ENCODE measurements at places on chromosomes 2 and 18.

GRCh38 chr2:131516011-131516410, 11.7 kb upstream of the CCDC74A start:
- DNase-seq: no peak

DNA sequence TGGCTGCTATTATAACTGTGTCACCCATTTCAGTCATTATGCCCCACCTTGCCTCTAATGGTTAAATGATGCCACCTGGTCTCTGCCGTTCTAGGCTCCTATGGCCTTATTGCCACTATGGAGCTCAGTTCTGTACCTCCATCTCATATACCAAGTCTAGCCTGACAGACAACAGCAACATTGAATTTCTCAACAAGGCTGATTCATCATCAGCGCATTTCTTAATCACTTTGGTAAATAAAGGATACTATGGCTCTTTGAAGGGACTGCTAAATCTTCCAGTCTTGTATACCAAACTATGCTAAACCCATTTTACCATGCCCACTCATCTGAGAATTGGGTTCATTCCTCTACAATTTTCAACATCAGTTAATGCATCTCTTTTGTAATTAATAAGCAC, 784.5 kb upstream of the CELF4 start:
- DNase-seq: no peak

- no peak for DNase-seq
These were observed 34.6 kb upstream of the PAX3 start for GRCh38 chr2:222333397-222333796.

DNA sequence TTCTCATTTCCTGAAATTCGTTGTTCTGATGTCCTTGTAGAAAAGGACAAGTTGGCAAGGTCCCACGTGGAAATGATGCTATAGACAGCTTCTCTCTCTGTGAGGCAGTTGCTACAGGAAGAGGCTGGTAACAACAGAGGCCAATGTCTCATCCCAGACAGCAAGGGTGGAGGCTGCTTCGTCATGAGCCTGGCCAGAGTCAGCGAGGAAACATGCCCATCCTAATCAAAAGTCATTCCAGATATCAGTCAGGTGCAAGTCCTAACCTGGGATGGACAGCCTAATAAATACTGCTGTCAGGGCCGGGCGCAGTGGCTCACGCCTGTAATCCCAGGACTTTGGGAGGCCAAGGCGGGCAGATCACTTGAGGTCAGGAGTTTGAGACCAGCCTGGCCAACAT, 6.4 kb upstream of the SMAD7 start:
- no peak for DNase-seq

DNA sequence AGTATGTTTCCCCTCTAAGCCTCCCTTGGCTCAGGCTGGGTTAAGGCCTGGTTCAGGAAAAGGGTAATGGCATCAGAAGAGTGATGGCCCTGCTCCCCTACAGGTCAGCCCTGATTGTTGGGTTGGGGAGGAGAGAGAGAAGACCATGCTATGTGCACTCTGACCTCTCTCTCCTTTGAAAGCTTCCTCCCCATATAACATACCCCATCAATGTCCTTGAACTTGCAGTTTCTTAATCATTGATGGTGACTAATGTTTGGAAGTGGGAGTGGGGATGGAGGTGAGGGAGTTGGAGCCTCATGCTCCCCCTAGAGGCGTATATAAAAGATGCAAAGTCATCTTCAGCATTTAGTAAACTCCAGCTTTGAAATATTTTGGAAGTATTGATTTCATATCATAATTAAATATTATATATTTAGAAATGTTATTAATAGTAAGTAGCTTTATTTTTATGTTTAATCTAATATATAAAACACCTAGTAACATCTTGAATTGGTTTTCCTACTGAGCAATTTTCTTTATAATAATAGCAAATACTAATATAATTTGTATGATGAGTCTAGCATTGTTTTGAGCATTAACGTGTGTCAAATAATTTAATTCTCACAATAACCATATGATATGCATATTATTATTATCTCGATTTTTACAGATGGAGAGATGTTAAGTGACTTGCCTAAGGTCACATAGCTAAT, 8.8 kb downstream of the PLCL1 start:
- DNase-seq: peak; percentile 17

Measured in NCI-H748 treated with DMSO at 0.1 percent for 48 hours (cell line).